Right renal pelvis (tissue), 4 donors: ENCODE measurements at places on chromosomes 4 and X. TPM values are rescaled to one million over a fixed set of nuclear protein-coding genes. Genes with fewer than 3 reads are reported as not detected.

DNA sequence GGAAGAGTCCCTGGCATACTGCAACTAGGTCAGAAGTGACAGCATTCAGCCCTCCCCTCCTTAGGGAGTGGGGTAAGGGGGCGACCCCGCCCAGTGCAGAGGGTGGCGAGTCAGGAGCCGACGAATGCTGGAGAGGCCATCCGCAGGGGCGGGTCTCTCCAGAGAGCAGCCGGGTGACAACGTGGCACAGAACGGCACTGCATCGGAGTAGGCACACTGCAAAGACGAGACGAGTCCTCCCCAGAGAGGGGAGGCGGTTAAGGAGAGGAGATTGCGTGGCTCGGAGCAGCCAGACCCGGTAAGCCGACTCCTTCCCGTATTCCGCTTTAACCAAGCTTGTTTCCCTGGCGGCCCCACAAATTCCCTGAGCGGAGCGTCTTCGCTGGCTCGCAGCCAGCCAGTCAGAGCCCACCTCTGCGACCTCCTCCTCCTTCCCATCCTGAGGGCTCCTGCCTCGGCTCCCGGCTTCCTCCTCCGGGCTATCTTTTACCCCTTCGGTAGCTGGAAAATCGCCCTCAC, 54.9 kb downstream of the LINC00632 start:
- peak; percentile 3 for DNase-seq

DNA sequence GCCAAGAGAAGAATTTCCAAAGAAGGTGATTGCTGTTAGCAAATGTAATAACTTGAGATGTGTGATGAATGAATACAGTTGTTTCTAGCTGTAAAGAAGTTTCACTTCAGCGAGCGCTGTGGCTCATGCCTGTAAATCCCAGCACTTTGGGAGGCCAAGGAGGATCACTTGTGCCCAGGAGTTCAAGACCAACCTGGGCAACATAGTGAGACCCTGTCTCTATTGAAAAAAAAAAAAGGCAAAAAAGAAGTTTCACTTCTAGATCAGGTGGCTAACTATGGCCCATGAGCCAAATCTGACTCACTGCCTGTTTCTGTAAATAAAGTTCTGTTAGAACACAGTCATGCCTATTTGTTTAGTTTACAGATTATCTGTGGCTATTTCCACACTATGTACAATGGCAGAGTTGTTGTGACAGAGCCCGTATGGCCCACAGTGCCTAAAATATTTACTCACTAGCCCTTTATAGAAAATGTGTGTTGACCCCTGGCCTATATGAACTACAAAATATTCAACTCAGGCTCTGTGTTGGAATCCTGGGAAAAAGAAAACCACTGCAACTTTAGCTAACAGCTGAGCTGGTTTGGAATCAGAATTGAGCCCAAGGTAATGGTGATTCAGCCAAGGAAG, 54.1 kb upstream of the PRPS1 start:
- DNase-seq: no peak

- no peak for DNase-seq
Measured at GRCh38 chr4:83438719-83439118, 16.9 kb downstream of the HELQ start.

DNA sequence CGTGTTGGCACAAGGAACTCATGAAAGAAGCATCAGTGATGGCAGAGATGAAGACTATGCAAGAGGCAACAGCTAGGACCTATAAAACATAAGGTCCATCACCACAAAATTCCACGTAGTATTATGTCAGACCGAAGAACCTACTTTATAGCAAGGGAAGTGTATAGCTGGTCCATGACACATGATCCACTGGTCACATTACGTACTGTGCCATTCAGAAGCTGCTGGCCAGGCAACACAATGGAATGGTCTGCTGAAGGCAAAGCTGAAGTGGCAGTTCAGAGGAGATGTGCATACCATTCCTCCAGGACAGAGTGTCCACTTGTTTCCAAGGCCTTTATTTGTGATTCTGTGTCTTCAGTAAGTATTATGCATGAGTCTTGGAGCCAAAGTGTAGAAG, 215.5 kb upstream of the UGT8 start:
- no peak for DNase-seq

- no peak for DNase-seq
Measured at GRCh38 chr4:6733358-6734164, 17.6 kb downstream of the BLOC1S4 start.

- DNase-seq: no peak
Measured at GRCh38 chr4:4641661-4642495, 100.0 kb upstream of the STX18 start.

DNA sequence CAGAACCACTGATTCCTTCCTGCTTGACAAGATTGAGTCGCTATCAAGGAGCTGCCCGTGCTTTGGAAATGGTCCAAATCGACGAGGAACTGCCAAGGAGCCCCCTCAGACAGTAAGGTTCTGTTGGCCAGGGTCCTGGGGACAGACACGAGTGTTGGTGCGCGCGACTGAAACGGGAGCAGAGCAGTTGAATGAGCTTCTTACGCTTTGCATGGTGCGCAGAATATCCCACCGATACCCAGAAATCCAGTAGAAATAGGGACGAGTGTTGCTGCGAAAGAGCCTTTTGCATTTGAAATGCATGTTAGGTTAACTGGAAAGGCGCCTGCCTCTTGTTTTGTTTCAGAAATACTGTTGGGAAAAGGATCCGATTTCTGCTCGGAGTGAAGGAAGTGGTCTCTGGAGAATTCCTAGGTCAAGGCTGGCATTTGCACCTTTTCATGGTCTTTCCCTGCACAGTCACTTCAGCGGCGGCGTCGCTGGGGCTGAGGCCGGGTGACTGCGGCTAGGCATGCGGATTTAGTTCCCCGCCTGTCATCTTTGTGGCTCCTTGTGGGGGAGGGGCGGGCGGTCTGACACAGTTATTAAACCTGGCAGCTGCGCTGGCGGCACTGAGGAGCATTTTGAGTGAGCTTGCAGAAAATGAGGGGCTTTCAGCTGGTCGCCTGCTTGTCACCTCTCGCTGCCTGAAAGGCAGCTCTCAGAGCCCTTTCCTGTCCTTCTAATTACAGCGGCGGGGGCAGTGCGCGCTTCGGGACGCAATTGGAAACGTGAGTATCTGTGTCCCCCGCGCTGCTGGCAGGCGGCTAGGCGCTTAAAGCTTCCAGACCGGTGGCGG, 51.5 kb upstream of the TRIM2 start:
- peak; percentile 26 for DNase-seq

GRCh38 chrX:69138118-69138390, 27.2 kb downstream of the PJA1 start:
- DNase-seq: no peak

- DNase-seq: no peak
Measured at GRCh38 chrX:40440866-40441265, 139.9 kb upstream of the ATP6AP2 start.

DNA sequence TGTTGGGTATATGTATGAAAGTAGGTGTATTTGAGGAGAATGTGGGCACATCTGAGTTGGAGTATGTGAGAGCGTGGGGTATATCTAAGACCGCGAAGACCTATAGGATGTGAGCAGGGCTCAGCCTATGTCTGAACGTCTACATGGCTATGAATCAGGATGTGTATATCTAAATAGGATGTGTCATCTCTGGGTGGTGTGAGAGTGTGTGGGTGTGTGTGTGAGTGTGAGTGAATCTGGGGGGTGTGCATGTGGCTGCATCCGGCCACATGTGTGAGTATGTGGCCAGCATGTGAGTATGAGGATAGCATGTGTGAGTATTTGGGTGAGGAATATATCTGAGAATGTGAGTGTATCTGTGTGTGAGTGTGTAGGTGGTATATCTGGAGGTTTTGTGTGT, 7.7 kb downstream of the GPR173 start:
- DNase-seq: no peak

DNA sequence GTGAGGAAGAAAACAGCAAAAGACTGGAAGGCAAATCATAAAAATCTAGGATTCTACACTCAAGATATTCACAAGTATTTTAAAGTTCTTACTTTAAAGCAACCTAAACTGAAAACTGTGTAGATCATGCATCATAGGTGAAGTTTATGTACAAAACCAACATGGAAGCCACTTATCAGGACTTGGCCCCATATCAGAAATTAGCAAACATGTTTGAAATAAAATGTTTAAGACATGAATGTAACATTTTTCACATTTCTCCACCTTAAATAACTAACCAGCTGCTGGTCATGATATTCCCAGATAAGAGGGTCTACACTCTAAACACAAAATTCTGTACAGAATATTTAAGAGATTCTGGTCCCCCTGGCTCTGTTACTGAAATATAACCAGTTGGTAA, 38.5 kb downstream of the APBB2 start:
- no peak for DNase-seq

DNA sequence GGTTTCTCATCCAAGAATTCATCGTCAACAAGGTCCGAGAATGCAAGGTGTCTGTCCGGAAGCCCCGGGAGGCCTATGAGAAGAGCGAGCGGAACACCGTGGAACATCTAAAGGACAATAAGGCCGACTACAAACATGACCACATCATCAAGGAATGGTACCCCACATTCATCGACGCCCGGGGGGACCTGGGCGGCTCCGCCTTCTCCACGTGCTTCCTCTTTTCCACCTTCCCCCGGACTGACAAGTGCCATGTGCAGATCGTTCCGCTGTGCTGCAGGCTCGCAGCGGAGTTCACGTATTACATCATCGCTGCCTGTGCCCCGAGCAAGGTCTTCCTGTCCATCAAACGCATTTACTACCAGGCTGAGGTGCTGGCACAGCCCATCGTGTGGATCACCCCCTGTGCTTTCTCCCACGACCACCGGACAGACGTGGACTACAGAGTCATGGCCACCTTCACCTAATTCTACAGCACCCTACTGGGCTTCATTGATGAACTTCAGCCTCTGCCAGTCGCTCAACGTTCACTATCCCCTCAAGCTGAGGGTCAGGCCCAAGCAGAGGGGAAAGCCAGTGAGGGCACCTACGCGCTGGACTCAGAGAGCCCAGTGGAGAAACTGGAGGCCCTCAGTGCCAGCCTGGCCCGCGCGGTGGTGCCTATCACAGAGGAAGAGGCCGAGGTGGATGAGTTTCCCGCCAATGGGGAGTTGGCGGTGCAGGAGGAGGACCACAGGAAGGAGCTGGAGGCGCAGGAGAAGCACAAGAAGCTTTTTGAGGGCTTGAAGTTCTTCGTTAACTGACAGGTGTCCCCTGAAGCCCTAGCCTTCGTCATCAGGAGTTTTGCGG, 125.9 kb upstream of the PABPC4L start:
- no peak for DNase-seq

DNA sequence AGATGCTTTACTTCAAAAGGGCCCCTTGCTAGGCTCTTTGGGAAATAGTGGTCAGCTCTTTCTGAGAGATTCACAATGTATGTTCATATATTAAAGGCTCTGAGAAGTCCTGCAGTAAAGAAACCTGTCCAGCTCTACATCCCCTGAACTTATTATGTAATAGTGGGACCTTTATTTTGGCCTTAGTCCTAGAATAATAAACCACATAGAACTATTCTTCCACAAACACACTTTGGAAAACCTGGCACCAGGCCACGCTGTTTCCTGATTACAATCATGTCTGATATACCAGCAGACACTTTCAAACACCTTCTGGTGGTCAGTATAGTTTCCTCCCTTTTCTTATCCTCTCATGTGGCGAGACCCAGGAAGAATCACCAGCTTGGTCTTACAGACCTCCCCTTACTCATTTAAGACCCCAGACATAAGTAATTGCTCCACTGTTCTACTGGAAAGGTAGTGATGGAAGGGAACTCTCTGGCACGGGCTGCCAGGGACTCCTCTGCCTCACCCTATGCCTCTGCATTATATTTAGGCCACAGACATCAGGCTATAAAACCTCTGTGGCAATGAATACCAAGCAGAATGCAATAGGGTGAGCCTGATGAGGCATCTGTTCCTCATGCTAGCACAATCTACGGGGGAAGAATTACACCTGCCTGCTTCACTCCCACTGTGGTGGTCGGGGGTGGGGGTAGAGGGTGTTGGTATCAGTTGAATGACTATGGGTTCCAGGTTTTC, 5.7 kb upstream of the PPEF1 start:
- DNase-seq: no peak

DNA sequence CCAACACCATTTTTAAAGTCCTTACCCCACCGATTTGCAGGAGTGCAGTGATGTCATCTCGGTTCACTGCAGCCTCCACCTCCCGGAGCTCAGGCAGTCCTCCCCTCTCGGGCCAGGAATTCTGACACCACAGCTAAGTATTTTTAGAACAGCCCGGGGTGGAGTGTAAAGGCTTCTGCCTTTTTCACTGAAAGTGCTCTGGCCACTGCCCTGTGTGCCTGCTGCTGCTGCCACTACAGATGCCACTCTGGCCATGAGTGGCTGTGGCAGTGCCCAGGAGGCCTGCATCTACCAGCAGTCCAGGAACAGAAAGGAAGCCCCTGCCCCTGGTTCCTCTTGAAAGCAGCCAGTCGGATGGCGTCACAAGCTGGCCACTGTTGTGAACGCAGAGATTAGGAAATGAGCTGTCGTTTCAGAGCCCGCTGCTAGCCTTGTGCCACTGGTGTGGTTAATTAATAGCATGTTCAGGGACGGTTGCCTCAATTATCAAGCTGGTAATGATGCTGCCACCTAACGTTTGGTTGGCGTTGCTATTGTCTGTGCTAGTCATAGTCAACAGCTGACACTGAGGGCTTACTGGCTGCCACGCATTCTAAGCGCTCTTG, 23.6 kb upstream of the TBC1D14 start:
- DNase-seq: no peak

GRCh38 chr4:120843849-120844527, 78.5 kb downstream of the PRDM5 start:
- DNase-seq: no peak

- no peak for DNase-seq
Measured at GRCh38 chr4:98706200-98706813, 47.9 kb upstream of the TSPAN5 start.

DNA sequence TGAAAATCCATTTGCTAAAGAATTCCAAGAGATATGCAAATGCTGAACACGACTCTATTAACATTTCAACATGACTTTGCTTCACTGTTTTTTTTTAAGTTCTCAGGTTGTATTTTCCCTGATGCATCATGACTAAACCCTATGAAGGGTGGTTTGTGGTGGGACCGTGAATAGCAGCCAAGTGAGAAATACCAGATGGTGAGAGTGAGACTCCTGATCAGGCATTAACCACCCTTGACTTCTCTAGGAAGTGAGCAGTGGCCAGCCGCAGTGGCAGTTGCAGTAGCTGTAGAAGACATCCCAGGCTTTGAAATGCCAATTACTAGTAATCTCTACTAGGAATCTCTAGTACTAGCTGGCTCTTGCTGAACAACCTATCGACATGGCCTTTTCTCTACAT, 383.4 kb downstream of the FAM133A start:
- no peak for DNase-seq

- DNase-seq: no peak
Measured at GRCh38 chr4:124536946-124537345, 175.6 kb downstream of the ANKRD50 start.

GRCh38 chr4:11640584-11640983, 211.9 kb upstream of the HS3ST1 start:
- DNase-seq: no peak

SMIM10 gene
- 11.3 TPM for polyA plus RNA-seq

CT45A10 gene
- not detected for polyA plus RNA-seq

LCORL gene
- 32.7 TPM for polyA plus RNA-seq

UGT2A3 gene
- 209 TPM for polyA plus RNA-seq

CABS1 gene
- 0.10 TPM for polyA plus RNA-seq

AFF2 gene
- 5.9 TPM for polyA plus RNA-seq

COL4A6 gene
- 16.6 TPM for polyA plus RNA-seq

RASGEF1B gene
- 11.6 TPM for polyA plus RNA-seq

CCKAR gene
- not detected for polyA plus RNA-seq

PPEF2 gene
- polyA plus RNA-seq: not detected

SMIM10L2A gene
- polyA plus RNA-seq: 11.4 TPM

USP17L18 gene
- not detected for polyA plus RNA-seq
